ENCODE measurements at places on chromosomes 1 and 21.

DNA sequence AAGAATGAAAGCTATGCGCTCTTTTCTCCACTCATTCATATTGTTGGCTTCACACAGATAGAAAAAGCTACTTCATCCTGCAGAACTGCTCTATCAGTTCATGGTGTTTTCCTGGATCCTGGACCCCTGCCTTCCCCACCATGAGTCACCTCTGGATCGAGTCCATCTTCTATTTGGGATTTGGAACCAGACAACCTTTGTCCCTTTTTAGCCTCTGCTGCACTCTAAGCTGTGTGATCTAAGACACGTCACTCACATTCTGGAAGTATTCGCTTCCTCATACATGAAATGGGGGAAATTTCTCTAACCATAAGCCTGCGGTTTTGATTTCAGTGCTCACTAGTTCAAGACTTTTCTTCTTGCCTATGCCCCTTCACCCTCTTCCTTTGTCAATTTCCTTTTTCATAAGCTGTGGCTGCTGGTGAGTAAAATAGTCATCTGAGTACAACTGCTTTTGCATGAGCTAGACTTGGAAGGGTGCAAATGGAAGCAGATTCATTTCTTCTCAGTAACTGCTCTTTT is 14.1 kb upstream of the DEGS1 start:
- DNase-seq = no peak

- no peak for DNase-seq
Measured at GRCh38 chr1:213492161-213493041, 441.4 kb downstream of the RPS6KC1 start.

GRCh38 chr21:33293811-33294216 is 27.6 kb downstream of the IL10RB start:
- DNase-seq = no peak

GRCh38 chr1:111203681-111204200 is 3.3 kb upstream of the DENND2D start:
- peak; percentile 30 for DNase-seq

GRCh38 chr1:27057801-27058625 is 45.4 kb upstream of the TENT5B start:
- DNase-seq = no peak
